ENCODE measurements at places on chromosomes 6 and 20.

DNA sequence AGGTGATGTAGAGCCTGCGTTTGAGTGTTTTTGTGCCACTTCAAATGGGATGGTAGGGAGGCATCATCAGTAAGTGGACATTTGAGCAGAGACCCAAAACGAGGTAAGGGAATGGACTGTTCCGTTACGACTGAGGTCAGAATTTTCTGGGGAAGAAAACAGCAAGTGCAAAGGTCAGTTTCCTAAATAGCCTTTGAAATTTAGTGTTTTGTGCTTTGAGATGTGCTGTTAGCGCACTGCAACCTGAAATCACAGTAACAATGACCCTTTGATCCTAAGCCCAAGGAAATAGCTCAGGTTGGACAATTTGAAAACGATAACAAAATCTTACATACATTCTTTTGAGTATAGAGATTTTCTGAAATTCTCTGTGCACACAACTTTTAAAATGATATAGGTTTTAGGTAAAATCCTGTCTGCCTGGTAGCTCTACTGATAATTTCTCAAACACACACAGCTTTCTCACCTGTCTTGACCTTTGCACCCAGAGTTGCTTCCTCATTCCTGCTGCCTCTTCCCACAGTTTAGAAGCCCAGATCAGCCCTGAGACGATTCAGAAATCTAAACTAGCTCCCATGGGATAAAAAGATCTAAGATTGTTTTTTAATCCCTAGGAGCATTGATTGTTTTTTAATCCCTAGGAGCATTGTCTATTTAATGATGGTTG lies 22.1 kb downstream of the DCBLD1 start:
- no peak for DNase-seq

GRCh38 chr6:130368576-130368975 lies 2.8 kb downstream of the TMEM200A start:
- no peak for DNase-seq

DNA sequence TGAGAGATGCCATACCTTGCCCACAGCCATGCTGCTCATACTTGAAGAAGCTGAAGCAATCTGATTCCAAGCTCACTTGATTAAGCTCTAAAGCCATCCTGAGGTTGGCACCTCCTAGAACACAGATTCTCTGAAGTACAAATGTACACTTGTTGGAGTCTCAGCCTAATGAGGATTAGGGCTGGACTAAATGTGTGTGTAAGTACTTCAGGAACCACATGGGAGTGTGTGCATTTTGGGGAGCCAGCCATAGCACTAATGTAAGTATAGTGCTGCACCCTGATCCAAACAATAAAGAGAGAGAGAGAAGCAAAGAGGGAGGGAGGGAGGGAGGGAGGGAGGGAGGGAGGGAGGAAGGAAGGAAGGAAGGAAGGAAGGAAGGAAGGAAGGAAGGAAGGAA lies 458.6 kb downstream of the MAFB start:
- DNase-seq = no peak

GRCh38 chr6:129184808-129185366 lies 301.9 kb downstream of the LAMA2 start:
- DNase-seq = peak; percentile 21

DNA sequence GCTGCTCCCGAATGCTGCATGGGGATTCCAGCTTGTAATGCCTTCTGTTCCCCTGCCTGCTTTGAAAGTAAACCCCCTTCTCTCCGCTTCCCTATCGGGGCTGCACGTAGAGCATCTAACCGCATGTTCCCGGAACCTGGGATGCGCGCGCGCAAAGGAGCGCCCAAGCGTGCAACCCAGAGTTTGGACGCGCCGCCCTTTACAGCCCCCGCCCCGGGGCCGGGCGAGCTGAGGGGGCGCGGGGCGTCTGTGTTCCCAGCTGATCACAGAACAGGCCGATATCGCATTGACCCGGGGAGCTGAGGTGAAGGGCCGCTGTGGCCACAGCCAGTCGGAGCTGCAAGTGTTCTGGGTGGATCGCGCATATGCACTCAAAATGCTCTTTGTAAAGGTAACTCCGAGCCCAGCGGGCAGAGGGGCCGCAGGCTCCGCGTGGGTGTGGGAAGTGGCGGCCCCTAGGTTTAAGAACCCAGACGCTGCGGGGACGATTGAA lies 1.4 kb downstream of the LAMP5 start:
- DNase-seq = no peak

GRCh38 chr6:95216555-95216954 lies 360.8 kb upstream of the MANEA start:
- no peak for DNase-seq

DNA sequence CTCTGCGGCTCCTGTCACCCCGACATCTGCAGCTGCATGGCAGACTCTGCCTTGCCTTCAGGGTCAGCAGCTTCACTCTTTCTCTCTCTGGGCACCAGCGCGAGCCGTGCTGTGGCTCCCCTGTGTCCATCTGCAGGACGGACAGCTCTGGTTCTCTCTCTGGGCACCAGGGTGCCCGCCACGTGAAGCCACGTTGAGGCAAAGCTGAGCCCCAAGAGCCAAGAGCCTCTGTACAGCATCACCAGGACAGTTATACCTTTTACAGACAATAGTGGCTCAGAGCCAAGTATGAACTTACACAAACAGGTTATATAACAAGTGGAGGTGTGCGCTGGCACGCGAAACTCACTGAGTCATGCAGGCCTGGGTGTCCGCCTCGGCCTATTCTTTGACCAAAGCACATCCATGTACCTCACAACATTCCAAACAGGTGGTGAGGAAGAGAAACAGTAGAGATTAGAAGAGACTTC lies 50.8 kb downstream of the FAM50B start:
- no peak for DNase-seq

- no peak for DNase-seq
Measured at GRCh38 chr6:69138148-69138547, 503.1 kb downstream of the ADGRB3 start.

GRCh38 chr6:136127873-136128272 lies 122.2 kb downstream of the MTFR2 start:
- DNase-seq = no peak

DNA sequence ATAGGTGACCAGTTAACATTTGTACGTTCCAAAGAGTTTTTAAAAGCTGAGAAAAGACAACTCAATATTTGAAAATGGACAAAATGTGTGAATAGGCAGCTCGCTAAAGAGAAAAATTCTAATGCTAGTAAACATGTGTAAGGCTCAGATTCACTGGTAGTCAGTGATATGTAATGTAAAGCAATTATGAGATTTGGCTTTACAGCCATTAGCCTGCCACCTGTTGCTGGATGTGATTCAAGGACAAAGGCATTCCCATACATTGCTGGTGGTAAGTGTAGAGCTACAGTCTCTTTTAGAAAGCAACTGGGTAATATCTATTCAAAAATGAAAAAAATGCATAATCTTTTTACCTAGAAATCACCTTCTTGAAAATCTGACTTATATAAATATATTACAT lies 114.3 kb downstream of the COL19A1 start:
- DNase-seq = no peak

DNA sequence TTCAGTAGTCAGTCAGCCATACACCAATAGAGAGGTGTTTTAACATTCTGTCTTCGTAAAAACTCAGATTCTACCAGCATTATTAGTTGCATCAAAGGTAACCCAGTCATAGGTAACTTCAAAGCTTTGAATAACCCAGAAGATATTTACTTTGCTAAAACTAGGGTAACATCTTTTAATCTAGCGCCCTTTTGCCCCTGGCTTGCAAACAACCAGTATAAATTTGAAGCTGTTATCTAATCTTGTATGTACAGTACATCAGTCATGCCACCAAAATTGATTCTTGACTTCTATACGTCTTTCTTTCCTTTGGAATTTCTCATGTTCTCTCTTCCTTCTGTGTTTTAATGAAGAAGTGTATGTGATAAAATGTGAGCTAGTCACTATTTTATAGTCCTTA lies 109.3 kb downstream of the LIN28B start:
- DNase-seq = no peak

DNA sequence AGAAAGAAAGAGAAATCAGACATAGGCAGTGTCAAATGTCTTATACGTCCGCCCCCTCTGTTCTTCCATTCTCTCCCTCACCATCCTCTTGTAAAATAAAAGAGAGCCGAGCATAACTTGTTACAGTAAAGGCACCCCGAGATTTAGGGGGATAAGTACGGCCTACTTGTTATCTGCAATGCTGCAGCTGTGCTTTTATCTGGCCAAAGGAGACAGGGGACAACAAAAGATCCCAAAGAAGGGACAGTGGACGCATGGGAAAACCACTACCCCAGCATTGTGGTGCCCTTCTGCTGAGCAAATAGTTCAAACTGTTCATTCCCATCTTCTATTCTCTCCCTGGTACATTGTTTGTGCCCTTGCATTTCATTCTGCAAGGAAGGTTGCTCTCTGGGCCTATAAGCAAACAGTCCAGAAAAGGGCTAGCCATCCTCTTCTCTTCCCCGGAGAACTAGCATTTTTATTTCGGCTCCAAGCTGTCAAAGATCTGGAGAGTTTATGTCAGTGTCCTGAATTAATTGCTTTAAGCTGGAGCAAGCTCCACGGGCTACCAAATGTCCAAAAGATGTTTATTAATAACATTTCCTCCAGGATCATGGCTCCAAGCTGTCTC lies 22.3 kb downstream of the FOXA2 start:
- DNase-seq = no peak

GRCh38 chr6:22101163-22101562 lies 195.7 kb downstream of the PRL start:
- DNase-seq = peak; percentile 34

- no peak for DNase-seq
Measured at GRCh38 chr6:3850451-3851203, 1.5 kb downstream of the FAM50B start.

GRCh38 chr6:84119277-84119676 lies 85.7 kb downstream of the MRAP2 start:
- no peak for DNase-seq

- peak; percentile 7 for DNase-seq
Measured at GRCh38 chr6:78089531-78089930, 436.7 kb downstream of the MEI4 start.

DNA sequence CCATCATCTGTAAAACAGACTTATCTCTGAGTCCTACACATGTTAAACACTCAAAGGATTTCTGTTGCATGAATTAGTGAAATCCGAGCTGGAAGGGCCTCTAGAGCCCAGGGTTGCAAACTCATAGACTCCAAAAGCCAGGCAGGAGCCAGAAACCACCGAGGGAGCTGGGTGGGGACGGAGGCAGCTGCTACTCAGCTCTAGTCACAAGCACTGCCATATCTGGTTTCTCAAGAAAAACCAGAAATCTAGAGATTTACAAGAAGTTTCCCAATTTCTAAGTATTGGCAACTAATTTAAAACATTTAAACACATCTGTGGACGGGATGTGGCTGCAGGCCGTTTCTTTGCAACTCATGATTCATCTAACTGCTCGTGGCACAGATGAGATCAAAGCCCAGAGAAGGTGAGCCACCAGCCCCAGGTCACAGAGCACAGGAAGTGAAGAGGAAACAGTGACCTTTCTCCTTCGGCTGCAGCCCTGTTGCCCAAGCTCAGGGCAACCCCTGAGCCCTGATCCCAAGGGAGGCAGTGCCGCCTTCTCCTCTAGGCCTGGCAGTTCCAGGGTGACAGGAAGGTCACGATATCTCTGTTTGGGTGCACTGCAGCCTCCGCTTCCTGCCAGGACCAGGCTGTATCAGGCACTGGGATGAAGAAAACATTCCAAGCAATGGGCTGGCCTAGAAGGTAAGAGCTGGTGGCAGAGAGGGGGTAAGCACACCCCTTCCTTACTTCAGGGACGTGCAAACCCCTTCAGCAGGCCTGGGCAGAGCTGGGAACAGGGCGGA lies 26.4 kb upstream of the PTGIS start:
- DNase-seq = peak; percentile 70
